ENCODE measurements at places on chromosomes 6 and 20.

DNA sequence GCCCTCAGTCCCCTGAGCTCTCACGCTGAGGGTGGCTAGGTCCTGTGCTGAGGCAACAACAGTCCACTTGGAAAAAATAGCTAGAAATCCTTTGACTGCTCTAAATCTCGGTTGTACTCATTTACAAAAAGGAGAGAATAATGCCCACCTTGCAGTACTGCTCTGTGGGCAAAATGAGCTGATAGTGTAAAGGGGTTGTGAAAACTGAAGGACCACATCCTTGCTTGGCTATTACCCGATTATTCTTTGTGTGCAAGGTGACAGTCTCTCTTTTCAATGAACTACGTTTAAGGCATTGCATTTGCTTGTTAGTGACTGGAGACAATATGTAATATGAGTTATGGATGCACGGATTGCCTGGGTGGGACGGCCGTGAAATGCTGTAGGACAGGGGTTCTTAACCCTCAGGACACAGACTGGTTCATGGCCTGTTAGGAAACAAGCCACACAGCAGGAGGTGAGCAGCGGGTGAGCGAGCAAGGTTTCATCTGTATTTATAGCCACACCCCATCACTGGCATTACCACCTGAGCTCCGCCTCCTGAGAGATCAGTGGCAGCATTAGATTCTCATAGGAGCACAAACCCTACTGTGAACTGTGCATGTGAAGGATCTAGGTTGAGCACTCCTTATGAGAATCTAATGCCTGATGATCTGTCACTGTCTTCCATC is 14.6 kb downstream of the SAMD3 start:
- DNase-seq = no peak

DNA sequence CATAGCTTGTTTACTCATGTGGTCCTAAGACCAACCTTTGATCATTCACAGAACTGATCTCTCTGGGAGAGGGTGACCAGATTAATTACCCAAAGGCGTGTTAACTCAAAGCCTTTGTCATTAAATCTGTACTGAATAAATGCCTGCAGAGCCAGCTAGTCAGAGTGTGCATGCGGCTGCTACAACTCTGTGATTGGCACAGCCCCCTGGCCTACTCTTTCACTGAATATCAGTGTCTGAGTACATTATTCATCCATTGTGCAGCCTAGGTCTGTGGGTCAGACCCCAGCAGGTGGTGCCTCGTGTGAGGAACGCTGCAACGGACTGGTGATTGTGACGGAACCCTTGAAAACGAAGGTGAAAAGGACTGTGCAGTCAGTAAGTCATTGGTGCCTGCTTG is 663.6 kb downstream of the PHF3 start:
- no peak for DNase-seq

DNA sequence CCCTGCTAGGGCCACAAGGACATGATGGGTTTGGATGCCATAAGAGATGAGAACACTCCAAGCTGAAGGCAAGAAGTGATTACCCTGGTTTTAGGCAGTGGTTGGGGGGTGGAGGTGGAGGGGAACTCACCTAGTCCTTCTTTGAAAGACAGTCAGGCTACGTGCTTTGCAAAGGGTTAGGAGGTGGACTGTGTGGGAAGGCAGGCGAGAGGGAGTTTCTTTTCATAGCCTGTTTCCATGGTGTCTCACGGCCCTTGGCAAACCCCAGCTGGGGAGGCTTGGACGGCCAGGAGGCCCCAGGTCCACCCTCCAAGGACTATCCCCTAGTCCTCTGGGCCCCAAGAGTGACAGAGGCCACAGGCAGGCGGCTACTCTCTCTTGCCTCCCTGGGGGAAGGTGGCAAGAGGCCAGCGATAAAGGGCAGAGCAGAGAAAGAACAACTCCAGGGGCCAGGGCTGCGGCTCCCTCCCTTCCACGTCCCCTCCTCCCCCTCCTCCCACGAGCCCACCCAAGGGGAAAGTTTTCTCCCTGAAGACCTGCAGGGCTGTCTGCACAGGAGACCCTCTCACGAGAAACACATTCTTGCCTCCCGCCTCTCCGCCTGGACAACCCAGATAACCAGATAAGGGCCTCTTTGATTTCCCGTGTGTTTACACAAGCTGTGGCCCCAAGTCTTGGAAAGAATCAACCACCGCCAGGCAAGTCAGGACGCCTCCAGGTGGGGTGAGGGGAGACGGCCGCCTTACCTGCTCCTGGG is 74.4 kb downstream of the NOL4L start:
- no peak for DNase-seq

DNA sequence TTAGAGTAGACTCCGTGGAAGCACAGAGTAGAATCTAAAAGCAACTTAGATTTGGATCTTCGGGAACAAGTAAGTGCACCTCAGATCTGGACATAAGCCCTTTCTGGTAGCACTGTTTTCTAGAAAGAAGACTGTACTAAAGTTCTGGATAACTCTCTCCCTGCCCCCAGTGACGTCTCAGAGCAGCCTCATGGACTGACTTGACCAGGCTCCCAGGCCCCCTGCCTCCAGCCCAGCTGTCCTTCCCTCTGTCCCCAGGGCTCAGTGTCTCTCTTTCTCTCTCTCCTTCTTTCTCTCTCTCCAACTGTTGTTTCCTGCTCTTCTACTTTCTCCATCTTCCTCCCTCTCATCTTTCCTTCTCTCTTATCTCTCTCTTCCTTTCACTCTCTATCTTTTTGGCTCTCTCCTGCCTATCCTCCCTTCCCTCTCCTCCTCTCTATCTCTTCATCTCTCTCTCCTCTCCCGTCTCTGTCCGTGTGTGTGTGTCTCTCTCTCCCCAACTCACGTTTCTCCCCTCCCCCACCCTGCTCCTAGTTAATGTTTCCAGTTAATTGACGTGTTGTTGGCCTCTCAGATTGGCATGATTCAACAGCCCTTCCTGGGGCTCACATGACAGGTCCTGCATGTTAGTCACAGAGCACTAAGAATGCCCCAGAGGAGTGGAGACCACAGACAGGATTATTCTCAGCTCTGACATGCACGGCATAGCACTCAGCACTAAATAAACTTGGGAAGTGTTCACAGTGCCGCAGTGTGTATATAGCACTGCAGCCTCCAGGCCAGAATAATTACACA is 180.4 kb upstream of the FOXQ1 start:
- no peak for DNase-seq

DNA sequence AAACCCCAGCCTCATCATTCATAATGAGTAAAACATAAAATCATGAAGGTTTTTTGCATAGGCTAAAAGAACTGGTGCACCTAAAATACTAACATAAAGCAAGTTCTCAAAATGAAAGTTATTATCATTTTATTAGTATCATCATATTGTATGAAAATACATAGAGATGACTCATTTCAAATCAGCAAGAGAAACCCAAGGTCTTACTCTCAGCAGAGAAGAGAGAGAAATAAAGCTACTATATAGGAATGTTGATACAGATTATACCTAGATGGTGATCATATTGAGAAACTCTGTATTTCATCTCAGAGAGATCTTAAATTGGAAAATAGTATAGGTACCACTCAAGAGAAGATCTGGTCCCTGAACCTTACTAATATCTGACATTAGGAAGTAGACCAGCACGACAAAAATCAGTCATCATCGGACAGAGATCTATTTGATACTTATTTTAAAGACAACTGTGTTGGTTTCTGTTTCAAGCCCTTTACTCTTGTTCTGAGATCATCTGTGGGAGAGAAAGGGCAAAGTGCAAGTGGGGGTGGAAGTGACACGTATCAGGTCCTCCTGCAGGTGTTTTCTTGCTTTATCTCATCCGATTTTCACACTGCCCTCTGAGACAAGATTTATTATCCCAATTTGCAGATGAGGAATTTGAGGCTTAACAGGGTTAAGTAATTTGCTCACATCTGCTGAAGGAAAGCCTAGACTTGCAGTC is 532.3 kb downstream of the MAFB start:
- DNase-seq = no peak

GRCh38 chr6:3330199-3330598 is 71.5 kb downstream of the PSMG4 start:
- no peak for DNase-seq

DNA sequence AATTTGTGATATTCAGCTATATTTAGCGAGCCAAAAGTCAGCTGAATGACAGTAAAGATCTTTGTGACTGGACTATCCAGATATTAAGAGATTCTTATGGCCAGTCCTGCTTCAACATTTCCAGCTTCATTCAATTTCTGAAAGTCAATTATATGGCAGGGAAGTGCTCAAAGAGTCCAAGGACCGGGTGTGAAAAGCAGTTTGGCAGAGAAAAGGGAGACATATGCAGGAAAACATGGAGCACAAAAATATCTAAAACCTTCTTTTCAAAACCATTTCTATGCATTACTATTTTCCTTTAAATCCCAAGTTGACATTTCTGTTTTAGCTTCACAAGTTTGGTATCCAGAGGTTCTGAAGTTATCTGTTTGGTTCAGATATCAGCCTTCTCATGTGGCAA is 5.0 kb downstream of the MPC1 start:
- DNase-seq = no peak

DNA sequence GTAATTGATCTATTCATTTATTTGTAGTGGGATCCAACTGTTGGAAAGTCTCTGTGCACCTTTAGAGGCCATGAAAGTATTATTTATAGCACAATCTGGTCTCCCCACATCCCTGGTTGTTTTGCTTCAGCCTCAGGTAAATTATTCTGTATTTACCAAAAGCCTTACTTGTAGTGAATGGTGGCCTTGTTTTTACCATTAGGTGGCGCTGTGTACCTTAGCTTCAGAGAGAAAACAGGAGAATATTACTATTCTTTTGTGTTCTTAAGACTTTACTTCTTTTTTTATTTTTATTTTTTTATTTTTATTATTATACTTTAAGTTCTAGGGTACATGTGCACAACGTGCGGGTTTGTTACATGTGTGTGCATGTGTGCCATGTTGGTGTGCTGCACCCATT is 23.7 kb downstream of the PEX7 start:
- DNase-seq = peak; percentile 51

GRCh38 chr20:32165836-32166545 is 41.6 kb downstream of the PLAGL2 start:
- DNase-seq = no peak

DNA sequence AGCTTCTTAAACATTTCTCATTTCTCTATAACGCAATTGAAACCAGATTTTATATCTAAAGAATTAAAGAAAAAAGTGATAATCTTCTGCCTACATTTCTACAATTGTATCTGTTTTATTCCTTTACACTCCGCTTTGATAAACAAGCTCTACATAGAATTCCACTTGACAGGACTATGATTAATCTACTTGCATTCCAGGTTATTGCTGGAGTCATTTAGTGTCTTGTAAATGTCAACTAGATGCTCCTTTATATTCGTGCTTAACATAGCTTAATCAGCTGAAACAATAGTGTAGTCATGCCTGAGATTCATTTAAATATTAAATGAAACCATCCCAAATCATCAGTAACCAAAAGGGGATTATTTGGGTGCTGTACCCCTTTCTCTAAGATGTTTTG is 284.0 kb downstream of the TRDN start:
- no peak for DNase-seq

DNA sequence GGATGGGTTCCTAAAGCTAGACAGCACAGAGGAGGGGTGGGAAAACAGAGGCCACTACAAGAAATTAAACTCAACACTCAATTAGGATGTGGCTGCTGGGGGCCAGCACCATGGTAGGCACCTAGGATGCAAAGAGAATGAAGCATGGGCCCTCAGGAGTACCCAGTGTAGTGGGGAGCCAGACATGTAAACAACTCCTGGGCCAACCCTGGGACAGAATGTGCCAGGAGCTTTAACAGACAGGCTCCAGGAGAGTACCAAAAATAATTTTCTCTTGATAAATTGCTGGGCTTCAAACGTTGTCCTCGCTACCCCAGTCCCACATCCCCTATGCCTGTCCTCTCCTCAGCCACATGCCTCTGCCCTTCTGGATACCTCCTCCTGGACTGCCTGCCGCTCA is 1.7 kb downstream of the TMEM151B start:
- no peak for DNase-seq

DNA sequence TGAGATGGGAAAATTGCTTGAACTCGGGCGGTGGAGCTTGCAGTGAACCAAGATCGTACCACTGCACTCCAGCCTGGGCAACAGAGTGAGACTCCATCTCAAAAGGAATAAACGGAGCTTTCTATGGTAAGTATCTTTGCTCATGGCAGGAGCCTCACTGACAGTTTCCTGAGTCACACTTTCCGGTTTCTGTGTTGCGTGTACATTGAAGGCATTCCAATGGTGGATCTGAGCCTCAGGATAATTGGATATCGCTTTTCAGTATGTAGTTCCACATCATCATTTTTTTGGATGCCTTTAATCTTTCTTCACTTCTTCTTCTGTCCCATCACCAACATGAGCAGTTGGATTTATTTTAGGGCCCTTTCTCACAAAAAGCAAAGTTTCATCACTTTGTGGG is 28.6 kb upstream of the GTSF1L start:
- no peak for DNase-seq

- no peak for DNase-seq
Measured at GRCh38 chr6:20309186-20309585, 92.5 kb upstream of the E2F3 start.

GRCh38 chr20:63101781-63102720 is 95.3 kb upstream of the BHLHE23 start:
- DNase-seq = peak; percentile 65

DNA sequence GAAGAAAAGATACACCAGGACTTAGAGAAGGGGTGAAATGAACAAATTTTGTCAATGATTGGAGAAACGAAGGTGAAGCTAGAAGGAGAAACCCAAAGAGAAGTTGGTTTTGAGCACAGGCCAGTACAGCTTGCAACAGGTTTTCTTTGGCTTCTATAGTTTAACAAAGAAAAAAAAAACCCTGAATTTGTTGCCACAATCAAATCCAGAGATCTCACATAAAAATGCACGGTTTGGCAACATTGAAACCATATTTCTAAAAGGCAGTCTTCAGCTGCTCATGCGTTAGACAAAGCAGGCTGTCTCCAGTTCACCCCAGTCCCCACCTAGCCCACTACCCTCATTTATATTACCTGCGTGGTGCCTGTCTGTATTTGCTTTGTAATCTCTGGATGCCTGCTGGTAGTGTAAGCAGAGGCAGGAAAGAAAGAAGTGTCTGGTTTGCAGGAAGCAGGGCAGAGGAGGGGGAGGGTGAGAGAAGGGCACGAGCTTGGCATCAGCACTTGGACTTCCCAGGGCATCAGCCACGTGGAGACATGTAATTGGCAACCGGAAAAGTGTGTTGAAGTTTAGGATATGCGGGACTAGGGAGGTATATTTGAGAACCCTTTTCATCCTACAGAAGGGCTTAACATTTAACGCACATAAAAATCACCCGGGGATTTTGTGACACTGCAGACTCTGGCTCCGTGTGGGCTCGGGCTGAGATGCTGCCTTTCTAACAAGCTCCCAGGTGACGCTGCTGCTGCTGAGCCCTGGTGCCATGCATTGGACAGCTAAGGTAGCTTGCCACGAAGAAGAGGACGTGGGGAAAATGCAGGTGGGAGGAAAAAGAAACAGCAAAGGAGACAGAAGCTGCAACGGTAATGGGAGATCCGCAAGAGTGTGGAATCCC is 14.4 kb downstream of the PFDN4 start:
- no peak for DNase-seq

GRCh38 chr6:38676236-38676973 is 26.5 kb downstream of the GLO1 start:
- no peak for DNase-seq

- no peak for DNase-seq
Measured at GRCh38 chr6:37221585-37222124, 35.9 kb upstream of the TBC1D22B start.

Data from CD4-positive, alpha-beta T cell treated with Interleukin-12 subunit alpha and Interleukin-12 subunit beta, for 1 hour (primary cell).